Stimulated activated CD8-positive, alpha-beta memory T cell treated with anti-CD3 and anti-CD28 coated beads, Interleukin-7, amount 100 ng/mL, for 1 hour (primary cell): ENCODE measurements at places on chromosomes 1 and 21.

GRCh38 chr1:1440262-1441001, 4.9 kb downstream of the VWA1 start:
- no peak for DNase-seq

DNA sequence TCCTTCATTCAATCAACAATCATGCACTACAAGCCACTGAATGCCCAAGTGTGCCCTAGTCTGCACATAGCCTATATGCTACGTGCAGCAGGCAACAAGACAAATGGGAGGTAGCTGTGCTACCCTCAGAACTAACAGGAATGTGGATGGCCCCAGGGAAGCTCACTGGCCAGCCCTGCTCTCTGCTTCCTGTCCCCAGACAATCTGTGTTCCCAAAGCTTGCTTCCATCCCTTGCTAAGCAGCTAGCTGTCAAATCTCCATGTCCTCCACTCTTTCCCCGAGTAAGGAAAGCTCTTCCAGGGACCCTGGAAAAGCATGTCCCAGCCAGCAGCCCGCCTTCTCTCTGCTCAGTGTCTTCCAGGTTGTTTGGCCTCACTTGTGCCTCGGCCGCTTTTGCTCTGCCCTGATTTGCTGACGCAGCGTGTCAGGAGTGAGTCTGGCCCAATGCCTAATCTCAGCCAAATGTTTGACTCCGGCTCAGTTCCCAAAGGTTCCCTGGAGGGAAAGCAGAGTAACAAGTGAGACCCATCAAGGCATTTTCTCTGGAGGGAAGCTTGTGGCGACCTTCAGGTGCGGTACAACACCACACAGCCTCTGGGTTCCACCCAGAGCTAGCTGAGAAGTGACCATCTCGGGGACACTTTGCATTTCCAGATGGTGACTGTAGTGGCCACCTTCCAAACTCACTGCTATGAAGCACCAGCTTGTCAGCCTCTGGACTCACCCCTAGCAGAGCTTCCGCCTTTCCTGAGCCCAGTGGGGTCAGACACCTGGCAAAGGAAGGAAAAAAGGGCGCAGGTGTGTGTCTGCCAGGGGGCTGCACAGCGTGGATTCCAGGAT, 243.4 kb downstream of the RHOU start:
- DNase-seq = no peak

GRCh38 chr1:233673947-233674431, 60.1 kb downstream of the KCNK1 start:
- DNase-seq = no peak

DNA sequence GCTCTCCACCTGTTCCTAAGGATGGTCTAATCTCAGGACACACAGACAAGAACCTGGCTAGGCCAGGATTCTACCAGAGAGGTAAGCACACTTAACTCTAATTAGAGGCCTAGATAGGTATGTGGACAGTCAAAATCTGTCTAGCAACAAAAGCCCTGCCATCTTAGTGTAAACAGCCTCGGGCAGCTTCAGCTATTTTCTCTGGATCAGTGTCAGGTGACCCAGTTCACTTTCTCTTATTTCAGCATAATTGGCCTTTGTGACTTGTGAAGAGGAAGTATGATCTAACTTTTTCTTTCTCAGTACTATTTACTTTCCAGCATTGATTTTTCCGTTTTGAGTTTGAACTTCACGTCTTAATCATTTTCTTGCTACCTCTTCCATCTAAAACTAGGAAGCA, 217.7 kb downstream of the CRB1 start:
- DNase-seq = no peak

DNA sequence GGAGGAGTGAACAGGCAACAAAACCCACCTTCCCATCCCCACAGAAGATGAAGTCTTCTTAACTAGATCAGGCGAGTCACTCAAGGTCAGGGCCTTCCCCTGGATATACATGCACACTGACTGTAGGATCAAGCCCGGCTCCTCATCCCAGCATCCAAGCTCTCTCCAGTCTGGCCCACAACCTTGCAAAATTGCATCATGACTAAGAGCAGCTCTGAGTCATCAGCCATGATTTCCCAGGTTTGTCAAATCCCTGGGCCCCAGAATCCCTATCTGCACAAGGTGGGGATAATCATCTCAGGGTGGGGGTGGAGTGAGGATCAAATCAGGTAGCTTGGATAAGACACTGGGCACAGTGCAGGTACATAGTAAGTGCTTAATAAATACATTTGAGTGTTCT, 199.3 kb upstream of the GRIK3 start:
- no peak for DNase-seq

GRCh38 chr1:102434421-102434820, 437.7 kb upstream of the OLFM3 start:
- no peak for DNase-seq

- DNase-seq = no peak
Observed at GRCh38 chr1:104238991-104239390, 489.3 kb downstream of the AMY1C start.

DNA sequence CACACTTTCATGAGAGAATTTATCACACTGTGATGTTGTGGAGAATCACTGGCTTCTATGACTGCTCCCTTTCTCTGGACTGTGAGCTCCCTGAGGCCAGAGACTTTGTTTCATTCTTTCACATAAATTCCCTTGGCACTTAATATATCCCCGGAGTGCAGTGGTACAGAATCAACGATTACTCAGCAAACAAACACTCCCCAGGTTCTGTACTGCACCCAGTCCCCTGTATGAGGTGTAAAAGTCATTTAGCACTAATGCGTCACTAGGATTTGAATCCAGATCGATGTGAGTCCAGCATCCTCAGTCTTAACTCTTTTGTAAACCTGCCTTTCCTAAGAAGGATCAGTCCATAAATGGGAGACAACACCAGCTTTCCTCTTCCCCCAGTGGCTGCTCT, 6.8 kb upstream of the UTP25 start:
- DNase-seq = no peak

DNA sequence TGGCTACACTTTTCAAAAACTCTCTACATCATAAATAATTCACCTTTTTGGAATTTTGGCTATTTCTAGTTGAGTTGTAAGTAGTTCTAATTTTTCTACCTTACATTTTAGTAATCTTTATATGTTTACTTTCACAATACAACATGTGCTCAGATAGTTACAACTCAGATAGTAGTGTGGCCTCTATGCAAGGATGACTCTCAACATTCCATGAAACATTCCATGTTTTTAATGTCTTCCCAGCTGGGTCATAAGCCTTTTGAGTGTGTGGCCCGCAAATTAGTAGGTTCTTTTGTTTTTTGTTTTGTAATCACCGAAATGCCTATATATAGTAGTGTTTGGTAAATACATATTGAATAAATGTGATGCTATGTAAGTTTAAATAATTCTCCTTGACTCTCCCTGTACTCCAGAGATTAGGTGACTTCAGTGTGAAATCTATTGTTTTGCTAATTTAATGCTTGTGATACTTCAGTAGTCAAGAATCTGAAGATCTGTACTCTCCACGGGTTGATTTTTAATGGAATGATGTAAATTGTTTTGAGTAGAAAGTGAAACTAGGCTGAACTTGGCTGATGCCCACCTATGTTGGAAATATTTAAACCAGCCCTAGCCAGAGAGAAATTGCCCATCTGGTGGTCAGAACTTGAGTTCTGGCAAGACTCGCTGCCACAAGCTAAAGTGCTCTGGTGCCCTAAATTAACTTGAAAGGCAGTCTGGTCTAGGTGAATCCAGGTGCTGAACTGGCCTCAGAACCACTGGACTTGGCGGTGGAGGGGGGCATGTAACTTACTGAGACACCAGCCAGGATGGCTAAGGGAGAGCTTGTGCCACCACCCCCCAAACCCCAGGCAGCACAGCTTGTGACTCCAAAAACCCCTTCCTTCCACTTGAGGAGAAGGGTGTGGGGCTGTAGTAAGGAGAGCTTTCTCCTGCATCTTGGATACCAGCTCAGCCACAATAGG, 165.6 kb downstream of the USP25 start:
- DNase-seq = no peak

DNA sequence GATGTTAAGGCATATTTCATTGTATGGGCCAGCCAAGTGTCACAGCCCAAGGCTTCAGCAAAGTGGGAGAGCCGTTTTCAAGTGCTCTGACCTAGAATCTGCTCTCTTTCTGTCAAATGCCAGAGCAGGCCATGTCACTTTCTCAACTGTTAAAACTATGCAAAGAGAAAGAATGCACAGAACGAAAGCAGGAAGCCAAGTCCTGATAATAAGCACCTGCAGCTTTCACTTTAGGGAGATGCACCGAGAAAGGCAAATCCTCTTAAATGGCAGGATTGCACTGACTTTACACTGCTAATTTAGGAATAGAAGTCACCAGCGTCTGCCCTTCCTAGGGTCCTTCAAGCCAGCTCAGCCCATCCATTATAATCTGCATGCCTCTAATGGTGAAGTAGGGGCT, 49.2 kb upstream of the NTPCR start:
- no peak for DNase-seq

DNA sequence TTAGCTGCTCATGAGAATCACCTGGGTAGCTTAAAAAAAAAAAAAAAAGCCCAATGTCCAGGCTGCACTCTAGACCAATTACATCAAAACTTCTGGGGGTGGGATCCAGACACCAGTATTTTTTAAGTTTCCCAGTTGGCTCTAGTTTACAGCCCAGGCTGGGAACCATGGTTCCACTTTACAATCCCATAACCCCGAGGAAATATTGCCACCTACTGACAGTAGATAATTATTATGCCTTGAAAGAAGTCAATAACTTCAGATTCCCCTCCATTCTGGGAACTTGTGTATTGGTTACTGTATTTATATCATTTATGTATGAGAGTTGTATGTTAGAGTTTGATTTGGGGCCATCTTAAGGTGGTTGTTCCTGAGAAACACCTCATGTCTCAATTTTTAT, 100.2 kb downstream of the SPATA46 start:
- DNase-seq = no peak

- no peak for DNase-seq
Observed at GRCh38 chr1:115565353-115565752, 76.4 kb upstream of the VANGL1 start.

- DNase-seq = no peak
Observed at GRCh38 chr1:84574936-84575335, 696 bp upstream of the CTBS start.

DNA sequence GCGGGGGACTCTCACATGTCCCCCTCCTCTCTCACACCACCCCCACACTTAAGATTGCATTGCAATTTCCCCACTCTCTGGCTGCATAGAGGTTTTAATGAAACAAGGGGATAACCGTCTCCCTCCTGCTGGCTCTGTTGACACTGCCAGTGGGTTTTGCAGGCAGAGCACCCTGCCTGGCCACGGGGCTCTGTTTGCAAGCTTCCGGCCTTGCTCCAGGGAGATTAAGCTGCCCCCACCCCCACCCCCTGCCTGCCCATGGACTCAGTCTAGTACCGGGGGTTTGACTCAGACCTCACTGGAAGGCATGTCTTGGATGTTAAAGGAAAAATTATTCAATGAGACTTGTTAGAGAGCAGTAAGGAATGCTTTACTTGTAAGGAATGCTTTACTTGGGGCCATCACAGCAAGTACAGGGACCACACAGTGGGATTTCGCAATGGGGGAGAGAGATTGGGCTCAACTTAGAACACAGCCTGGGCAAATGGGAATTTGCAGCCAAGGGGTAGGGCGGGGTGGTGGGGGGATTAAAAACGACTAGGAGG, 101.0 kb downstream of the AJAP1 start:
- DNase-seq = no peak

- DNase-seq = no peak
Observed at GRCh38 chr1:55358581-55358980, 143.4 kb upstream of the USP24 start.

- DNase-seq = no peak
Observed at GRCh38 chr1:8348047-8348776, 30.3 kb downstream of the SLC45A1 start.

DNA sequence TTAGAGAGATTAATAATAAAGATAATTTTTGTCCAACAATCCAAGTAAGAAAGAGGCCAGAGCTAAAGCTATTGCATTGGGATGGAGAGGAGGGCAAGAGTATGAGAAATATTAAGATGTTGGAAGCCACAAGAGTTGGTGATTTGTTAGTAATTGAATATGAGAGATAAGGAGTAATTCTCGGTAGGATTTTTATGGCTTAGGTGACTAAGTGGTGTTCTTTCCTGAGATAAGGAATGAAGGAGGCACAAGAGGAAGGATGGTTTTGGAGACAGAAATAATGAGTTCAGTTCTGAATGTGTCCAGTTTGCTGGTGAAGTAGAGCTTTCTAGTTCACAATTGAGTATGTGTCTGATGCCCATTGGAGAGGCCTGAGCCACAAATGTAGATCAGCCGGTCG, 9.4 kb downstream of the TRMT13 start:
- DNase-seq = no peak

DNA sequence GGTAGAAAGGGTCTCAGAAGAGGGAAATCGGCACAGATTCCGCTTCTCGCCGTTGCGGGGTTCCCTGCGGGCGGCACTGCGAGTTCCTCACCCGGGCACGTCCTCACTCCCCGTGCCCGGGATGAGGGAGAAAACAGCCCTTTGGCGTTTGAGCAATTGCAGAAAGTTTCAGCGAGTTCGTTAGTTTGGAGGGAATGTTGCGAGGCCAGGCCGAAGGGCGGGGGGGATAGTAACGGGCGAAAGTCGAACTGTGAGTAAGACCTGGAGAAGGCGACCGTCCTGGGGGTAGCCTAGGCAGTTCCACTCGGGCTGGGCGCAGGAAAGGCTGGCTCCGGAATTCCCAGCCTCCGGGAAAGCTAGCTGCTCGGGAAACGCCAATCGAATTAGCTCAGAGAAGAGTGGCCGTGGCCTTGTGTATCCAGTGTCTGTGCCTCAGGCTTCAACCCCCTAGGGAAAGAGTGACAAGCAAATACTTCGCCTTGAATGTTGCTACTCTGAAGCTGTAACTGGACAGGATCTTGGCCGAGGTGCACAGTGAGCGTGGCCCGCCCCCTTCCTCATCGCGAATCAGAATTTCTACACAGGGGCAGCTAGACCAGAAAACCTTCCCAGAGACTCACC, 787 bp downstream of the PTGFR start:
- no peak for DNase-seq

DNA sequence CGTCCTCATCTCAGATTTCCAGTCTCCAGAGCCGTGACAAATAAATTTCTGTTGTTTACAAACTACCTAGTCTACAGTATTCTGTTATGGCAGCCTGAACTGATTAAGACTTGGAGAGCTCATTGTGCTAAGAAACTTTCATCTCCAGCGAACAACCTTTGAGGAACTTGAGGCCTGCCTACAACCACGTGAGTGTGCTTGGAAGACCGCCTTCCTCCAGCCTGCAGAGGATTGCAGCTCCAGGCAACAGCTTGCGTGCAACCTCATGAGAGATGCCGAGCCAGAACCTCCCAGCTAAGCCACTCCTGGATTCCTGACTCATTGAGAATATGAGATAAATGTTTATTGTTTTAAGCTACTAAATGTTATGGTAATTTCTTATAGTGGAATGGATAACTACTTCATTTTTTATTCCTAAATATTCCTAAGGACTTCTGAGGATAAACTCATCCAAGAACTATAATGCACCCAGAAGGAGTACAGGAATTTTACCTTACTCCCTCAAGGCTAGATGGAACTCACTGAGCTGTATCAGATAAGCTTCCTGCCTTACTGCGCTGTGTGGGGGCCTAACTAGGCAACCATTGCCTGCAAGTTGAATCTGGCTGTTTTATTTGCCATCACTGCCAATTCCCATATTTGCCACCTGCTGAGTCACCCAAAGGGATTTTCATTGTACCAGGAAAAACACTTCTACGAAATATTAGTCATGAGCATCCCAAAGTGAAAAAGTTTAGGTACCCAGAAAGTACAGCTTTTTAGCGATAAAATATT, 17.6 kb downstream of the FAM177B start:
- no peak for DNase-seq

- DNase-seq = no peak
Observed at GRCh38 chr1:186841599-186841998, 12.8 kb downstream of the PLA2G4A start.
